ENCODE measurements at places on chromosomes 11 and 22.

DNA sequence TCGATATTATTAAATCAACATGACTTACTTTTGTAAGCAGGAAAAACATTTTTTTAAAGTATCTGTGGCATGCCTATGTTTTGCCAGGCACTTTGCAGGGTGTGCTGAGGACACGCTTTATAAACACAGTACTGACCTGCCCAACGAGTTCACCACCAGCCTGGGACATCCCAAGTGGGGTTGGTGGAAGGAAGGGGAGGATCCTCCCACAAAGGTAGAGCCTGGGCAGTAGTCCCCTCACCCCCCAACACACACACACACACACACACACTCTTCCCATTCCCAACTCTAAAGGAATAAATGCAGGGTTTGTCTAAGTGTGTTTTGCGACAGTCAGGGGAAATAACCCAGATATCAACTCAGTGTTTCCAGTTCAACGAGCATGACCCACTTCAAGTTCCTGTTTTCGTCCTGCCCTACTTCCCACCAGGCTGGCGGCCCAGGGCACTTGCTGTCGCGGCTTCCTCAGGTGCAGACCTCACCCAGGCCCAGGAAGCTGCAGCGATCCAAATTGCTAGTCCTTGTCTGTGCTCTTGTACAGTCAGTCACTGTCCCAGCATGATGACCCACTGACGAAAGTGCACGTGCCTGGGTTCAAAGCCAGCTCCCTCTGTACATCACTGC, 3.1 kb downstream of the CERK start:
- DNase-seq: peak; percentile 21

- no peak for DNase-seq
Measured at GRCh38 chr11:82771781-82772180, 38.1 kb upstream of the FAM181B start.

GRCh38 chr11:10594407-10594806, 25.9 kb upstream of the LYVE1 start:
- no peak for DNase-seq

- no peak for DNase-seq
Measured at GRCh38 chr11:68471360-68472340, 11.1 kb downstream of the PPP6R3 start.

GRCh38 chr11:64971421-64972233, at the start of gene MAJIN:
Gene MAJIN, minus strand, starts transcription at chr11:64972108. Its CDS starts 12,703 bp downstream, at chr11:64959405.
- no peak for DNase-seq

- no peak for DNase-seq
Measured at GRCh38 chr11:69073469-69073868, 24.7 kb downstream of the TPCN2 start.

DNA sequence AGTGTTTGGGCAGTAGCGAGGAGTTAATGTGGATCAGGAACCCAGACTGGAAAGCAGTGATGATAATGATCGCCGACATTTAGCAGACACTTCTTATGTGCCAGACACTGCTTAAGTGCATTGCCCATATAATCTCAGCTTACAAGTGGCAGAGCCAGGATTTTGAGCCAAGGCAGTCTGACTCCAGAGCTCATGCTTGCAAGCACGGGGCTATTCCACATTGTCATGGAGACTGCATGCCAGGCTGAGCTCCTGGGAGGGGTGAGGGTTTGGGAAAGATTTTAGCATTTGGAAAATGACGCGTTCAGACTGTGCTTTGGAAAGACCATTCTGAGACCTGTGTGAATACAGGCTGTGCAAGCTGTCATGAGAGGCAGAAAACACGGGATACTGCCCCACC, 302.7 kb downstream of the DDX10 start:
- no peak for DNase-seq

- no peak for DNase-seq
Measured at GRCh38 chr22:27687984-27688545, 113.5 kb downstream of the MN1 start.

DNA sequence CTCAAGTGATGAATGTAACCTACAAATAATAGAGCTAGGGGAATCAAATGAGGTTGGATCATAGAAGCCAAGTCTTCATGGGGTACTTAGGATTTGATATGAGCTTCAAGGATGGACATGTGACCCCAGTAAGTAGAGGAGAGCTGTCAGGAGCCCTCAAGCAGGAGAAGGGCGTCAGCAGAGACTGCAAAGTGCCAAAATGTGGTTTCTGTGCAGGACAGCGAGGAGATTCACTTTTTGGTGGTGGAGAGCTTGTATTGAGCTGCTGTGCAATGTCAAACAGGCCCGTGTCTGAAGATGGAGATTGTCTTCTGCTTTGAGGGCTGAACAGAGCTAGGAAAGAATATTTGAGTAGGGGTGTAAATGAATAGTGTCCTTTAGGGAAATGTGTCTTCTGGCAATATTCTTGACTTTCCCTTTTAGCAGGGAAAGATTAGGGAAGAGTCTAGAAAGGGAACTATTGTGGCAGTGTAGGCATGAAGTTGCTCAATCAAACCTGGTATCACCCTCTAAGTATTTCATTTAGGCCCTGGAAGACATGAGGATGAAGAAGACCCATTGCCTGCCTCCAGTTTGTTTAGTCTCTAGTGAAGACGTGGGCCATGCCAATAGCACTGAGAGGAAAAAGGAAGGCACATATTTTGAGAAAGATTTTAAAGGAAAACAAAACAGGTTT, 31.2 kb upstream of the SORL1-AS1 start:
- no peak for DNase-seq

DNA sequence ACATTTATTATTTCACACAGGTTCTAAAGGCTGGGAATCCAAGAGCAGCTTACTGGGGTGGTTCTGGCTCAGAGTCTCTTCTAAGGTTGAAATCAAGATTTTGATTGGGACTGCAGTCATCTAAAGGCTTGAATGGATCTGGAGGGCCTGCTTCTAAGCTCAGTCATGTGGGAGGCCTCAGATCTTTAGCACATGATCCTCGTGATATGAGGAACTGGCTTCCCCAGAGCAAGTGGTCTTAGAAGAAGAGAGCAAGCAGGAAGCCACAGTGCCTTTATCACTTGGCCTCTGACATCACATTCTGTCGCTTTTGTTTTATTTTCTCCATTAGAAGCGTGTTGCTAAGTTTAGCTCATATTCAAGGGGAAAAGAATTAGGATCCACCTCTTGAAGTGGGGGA, 88.9 kb downstream of the ARFGAP2 start:
- DNase-seq: no peak

- peak; percentile 78 for DNase-seq
Measured at GRCh38 chr11:101129203-101129943, at the start of gene PGR. Gene PGR, minus strand, starts transcription at chr11:101129813. Its CDS starts 743 bp downstream, at chr11:101129070.

DNA sequence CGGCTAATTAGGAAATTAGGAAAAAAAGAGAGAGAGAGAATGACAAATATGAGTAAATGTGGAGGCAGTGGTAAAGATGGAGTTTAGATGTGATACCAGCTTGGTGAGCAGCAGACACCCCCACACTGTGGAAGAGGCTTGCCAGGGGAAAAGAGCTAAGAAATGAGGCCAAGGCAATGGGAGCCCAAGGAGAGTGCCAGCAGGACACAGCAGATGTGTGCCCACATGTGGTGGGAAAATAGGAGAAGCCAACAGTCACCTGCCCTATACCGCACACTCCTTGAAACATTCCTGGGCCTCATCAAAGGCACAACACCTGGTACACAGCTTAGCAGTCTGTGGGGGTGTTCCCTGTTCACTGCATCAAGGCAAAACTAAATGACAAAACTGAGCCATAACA, 104.9 kb downstream of the FAM76B start:
- DNase-seq: no peak

DNA sequence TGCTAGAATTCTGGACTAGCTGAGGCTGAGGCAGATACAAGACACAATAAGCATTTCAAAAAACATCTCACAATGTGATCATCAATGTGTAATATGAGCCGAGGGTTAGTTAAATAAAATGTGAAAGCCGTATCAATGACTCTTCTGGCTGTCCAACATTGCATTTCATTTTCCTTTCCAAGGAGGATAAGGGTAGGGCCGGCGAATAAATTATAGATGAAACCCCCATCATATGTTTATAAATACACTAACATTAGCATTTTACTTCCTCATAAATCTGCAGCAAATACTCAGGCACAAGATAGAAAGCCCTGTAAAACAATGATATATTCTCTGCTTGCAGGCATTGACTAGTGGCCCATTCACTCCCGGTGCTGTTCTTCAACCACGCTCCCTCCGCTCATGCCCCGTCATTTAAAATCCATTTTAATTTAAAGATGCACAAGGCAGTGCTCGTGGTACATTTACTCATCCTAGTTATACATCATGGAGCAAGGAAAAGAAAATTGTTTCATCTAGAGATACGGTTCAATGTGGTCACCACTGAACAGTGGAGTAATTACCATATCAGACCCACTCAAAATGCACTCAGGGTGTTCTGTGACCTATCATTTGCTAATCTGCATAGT, 59.9 kb upstream of the RCN1 start:
- no peak for DNase-seq

DNA sequence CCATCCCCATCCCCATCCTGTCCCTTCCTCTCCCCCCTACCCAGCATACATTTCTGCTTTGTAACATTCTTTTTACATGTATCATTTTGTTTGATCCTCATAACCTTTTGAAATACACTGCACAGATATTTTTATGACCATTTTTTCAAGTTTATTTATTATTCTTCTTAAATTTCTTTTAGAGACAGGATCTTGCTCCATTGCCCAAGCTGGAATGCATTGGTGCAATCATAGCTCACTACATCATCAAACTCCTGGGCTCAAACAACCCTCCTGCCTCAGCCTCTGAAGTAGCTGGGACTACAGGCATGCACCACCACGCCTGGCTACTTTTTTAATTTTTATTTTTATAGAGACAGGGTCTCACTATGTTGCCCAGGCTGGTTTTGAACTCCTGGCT, 99.4 kb upstream of the AKIP1 start:
- no peak for DNase-seq

GRCh38 chr22:40263191-40263590, 83.1 kb upstream of the ADSL start:
- DNase-seq: no peak

DNA sequence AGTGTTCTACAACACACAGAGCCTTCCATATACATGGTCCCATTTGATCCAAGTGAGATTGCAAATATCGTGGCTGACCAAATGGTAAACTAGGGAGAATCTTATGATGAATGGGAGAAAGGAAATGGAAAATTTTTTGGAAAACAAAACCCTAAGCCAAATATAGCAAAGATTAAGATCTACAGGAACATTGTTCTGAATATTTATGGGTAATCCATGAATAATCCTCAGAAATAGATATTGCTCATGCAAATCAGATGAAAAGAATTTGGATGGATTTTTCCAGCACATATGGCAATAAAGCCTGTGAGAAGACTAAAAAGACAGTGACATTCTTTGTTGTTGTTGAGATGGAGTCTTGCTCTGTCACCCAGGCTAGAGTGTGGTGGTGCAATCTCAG, 21.7 kb upstream of the PRDM10 start:
- no peak for DNase-seq

Measured in NCI-H1417 (cell line).